ENCODE measurements at places on chromosomes 7 and 10. TPM values are rescaled to one million over a fixed set of nuclear protein-coding genes. Genes with fewer than 3 reads are reported as not detected.
A peak's percentile ranks its signal among the peaks of the same experiment; 100 is the strongest.

DNA sequence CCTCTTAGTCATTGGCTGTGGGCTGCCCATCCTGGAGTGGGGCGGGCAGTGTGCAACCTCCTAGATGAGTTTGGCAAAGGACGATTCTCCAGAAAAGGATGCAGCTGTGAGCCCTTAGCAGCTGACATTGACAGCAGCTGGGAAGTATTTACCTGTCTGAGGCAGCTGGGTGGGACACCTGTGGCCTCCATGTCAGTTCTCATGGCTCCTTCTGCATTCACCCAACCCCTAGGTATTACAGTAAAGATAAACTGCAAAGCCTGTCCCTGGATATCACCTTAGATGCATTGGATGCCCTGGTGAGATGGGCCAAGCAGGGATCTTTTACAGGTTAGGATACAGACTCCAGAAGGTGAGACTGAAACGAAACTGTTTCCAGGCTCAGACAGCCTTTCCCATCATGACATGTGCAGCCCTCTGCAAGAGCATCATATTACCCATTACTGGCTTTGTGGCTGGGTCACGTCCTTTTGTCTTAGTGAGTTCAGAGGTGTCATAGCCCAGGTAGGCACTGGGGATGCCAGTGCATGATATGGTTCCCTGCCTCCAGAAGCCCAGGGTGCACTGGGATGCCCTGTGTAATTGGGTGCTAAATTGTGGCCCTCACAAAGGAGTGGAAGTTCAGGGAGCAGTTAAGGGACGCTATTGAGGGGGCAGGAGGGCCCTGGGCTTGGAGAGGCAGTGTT is 28.9 kb downstream of the MINDY4 start:
- no peak overlapping the region for H3K4me3 ChIP-seq
- H3K27me3 ChIP-seq = no peaks in the 10 kb centered on the region
- no peaks in the 10 kb centered on the region for H3K36me3 ChIP-seq
- no peak for DNase-seq
- peaks cover 17% of the 10 kb centered on the region for H3K4me1 ChIP-seq

DNA sequence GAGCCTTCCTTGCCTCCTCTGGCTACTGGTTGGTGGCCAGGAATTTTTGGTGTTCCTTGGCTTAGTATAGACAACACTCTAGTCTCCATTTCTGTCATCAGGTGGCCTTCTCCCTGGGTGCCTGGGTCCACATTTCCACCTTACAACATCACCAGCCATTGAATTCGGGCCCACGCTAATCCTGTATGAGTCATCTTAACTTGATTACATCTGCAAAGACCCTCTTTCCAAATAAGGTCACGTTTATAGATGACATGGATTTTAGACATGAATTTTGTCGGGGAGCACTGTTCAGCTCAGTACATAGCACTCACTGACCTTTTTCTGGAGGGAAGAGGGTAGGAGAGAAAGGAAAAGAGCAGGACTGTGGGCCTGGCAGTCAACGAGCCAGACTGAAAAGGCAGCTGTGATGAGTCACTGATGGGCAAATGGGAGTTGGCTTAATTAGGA is 39.4 kb downstream of the MMRN2 start:
- DNase-seq = no peak
- no peaks in the 10 kb centered on the region for H3K27me3 ChIP-seq
- no peak overlapping the region for H3K27ac ChIP-seq
- no peaks in the 10 kb centered on the region for H3K4me1 ChIP-seq
- no peak overlapping the region for H3K4me3 ChIP-seq

DNA sequence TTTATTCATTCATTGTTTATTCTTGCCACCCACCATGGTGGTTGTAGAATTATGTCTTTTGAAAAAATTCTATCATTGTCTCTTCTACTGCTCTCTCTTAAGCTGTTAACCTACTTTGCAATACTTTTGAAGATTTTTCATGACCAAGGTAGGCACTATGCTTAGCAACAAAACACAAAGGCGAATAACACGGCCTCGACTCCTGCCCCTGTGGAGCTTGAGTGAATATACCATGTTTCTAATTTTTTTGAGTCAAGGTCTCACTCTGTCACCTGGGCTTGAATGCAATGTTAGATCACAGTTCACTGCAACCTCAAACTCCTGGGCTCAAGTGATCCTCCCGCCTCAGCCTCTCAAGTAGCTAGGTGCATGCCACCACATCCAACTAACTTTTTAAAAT is 39.4 kb downstream of the APBB1IP start:
- no peak for DNase-seq
- H3K4me3 ChIP-seq = no peak overlapping the region
- H3K27ac ChIP-seq = no peak overlapping the region

GRCh38 chr10:11148142-11149028 is 130.7 kb downstream of the CELF2 start:
- no peak for DNase-seq
- peak overlapping the region; percentile 98 for H3K27ac ChIP-seq
- H3K27me3 ChIP-seq = no peaks in the 10 kb centered on the region

SEPTIN14 gene
- not detected for total RNA-seq

ELFN1 gene
- not detected for total RNA-seq

OPN1SW gene
- not detected for total RNA-seq

CPED1 gene
- total RNA-seq = not detected

Data from activated T-helper 2 cell treated with anti-CD3 and anti-CD28 coated beads, Interferon-gamma antibody, Interleukin-2, Interleukin-4, amounts not matched to agents 10 μg/mL and 5 μg/mL and 100 μg/mL, durations not matched to agents 14 hours and 24 hours and 36 hours (primary cell).